Stimulated activated CD8-positive, alpha-beta memory T cell treated with anti-CD3 and anti-CD28 coated beads, Interleukin-12 subunit alpha, Interleukin-12 subunit beta, amount 100 ng/mL, for 1 hour (primary cell): ENCODE measurements at places on chromosomes 1 and 21.

DNA sequence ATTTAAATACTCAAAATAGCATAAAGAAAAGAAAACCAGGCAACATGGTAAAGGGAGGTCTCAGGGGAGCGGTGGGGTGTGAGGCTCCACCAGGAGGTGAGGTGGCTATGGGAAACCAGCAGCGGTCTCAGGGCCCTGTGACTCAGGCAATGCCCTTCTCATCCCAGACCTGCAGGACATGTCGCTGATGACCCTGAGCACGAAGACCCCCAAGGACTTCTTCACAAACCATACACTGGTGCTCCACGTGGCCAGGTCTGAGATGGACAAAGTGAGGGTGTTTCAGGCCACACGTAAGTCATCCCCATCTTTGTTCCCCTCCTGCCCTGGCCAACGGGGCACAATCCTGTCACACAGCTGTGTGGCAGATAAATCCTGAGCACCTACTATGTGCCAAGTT, 31.5 kb downstream of the PADI4 start:
- no peak for DNase-seq

GRCh38 chr21:45607909-45608295, 35.6 kb upstream of the PCBP3 start:
- DNase-seq: no peak

DNA sequence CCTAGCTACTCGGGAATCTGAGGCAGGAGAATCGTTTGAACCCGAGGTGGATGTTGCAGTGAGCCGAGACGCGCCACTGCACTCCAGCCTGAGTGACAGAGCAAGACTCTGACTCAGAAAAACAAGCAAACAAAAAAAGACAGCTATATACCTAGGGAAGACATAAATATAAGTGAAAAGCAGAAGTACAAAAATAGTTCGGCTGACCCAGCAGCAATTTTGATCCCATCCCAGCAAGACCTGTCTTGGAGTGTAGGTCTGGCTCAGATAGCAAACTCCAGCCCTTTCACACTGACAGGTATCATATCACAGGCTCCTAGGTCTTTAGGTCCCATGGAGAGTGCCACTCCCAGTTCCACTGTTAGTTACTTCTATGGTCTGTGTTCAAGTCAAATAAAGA, 14.6 kb downstream of the MTX1 start:
- no peak for DNase-seq

DNA sequence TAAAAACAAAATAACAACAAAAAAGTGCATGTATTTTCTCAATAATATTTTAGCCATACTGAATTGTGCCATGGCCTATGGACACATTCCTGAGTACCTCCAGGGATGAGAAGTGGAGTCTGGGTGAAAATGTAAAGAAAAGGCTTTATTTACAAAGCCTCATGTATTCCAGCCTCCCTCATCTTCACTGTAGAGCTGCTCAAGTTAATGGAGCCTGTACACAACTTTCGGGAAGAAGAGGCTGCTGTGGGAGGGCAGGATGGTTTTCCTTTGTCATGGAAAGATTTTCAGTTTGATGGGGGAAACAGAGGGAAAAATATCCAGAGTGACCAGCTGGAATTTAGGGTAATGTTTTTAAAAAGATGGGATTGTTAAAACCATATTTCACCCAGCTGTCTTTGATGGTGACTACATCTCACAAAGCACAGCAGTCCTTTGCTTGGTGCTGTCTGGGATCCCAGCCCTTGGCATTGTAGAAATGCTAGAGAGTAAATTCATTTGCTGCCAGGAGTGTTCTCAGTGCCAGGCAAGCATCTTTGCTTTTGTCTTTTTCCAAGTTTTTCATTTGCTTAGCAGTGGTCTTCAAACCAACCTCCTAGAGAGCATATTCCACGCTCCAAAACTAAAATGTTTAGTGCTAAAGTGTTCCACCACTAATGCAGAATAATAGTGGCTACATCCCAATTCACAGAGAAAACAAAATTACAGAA, 54.9 kb downstream of the DPT start:
- no peak for DNase-seq

GRCh38 chr1:3359756-3360440, 94.6 kb upstream of the ARHGEF16 start:
- DNase-seq: no peak

DNA sequence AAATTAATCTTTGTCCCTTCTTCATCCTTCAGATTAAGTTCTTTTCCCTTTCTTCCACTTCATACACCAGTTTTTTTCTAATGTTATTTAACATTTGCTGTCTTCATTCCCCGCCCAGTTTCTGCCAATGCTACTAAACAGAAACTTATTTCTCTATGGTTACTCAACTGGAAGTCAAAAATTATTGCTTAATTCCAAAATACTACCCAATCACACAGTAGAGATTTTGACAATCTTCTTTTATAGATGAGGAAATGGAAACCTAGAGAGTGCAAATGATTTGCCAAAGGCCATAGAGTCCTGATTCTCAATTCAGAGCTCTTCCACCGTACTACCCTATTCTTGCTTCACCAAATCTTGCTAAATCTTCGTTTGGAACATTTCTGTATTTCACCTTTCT, 58.1 kb upstream of the SH3GLB1 start:
- DNase-seq: no peak

GRCh38 chr1:40309374-40310128, 7.5 kb downstream of the COL9A2 start:
- no peak for DNase-seq

DNA sequence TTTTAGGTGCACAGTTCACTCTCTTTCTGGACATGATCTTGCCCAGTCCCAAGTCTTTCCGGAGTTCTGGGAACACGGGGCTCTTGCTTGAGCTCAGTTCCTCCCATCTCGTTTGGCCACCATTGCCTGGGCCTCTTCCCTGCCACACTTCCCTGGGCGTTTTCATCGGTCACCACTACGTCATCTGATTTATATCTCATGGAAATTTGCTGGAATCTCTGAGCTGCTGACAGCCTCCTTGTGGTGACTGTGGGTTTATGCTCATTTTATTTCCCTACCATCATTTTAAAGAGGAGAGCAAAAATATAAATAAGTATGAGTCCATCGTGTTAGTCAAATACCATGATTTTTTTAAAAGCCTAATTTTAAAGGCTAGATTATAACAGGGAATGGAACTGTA, 449.1 kb upstream of the KAZN start:
- no peak for DNase-seq

- DNase-seq: no peak
Measured at GRCh38 chr21:41655259-41655658, 111.6 kb downstream of the RIPK4 start.

- DNase-seq: no peak
Measured at GRCh38 chr1:1432951-1433803, 2.3 kb upstream of the VWA1 start.

- DNase-seq: no peak
Measured at GRCh38 chr1:109383854-109384253, 13.9 kb downstream of the SORT1 start.

DNA sequence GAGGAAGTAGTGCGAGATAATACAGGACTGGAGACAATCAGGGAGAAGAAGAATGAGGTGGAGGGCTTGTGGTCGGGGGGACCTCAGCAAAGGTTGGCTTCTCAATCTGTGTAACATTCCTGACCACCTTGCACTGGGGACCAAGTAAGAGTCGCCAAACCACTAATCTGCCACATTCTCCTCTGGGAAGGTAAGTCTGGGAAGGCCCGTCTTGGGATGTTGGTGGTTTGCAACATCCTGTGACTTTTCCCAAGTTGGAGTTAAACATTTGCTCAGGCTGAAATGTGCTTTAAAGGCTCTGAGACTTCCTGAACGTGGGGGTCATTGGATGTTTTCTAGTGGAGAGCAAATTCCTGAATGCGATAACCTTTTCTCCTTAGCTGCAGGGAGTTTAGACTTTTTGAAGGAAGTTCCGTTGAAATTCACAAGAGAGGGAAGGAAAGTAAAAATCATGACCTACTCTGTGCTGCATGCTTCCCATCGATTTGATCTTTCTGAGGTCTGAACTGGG, 325.9 kb downstream of the RPS6KC1 start:
- no peak for DNase-seq

DNA sequence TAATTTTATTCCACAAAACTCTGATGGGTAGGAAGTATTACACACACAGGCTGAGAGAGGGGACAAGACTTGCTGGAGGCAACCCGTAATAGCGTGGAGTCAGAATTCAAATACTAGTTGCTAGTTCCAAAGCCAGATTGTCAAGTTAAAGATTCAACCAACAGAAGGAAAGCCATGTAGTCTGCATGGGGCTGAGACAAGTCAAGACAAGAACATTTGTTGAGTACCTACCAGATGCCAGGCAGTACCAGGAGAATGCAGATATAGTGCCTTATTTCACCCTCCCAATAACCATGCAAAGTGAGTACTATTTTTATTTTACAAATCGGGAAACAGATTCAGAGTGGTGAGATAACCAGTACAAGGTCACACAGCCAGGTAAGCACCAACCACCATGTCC, 110.4 kb upstream of the SPATA6 start:
- DNase-seq: no peak

- no peak for DNase-seq
Measured at GRCh38 chr1:52424813-52425212, 20.4 kb downstream of the PRPF38A start.

- no peak for DNase-seq
Measured at GRCh38 chr1:115426231-115426771, 88.3 kb upstream of the NGF start.

DNA sequence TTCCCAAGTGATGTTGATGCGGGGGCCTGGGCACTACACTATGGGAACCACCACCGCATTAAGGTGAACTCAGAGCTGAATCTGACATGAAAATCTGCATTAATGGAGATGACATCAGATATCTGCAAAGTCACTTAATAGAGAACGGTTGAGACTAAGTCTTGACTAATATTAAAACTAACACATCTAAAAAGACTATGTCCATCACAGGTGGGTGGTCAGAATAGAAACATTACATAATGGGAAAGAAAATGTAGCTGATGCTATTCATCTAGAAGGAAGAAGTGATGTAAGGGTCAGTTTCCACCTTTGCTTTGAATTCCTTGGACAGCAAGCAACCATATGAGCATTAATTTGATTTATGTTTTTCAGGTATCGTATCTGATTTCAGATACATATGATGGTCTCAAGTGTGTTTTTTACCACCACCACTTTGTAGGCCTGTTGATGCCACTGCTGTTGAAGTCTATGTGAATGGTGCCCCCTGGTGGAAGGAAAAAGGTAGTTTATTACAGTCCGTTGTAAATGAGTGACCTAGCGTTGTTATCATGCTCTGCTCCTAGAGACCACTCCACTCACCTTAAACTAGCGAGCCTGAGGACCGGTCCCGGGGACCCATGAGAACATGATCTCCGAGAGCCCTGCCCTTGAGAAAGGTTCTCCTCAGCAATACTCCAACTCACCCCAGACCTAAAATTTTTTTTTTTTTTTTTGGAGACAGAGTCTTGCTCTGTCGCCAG, 73.5 kb downstream of the BACH1 start:
- DNase-seq: peak; percentile 51

GRCh38 chr1:221756830-221757551, 15.1 kb upstream of the DUSP10 start:
- DNase-seq: no peak
